Right renal pelvis (tissue), 4 donors: ENCODE measurements at places on chromosomes 3 and 15.

GRCh38 chr15:60128000-60128376 lies 123.9 kb downstream of the FOXB1 start:
- DNase-seq, result no peak

- no peak for DNase-seq
Observed at GRCh38 chr15:59413577-59413976, 24.4 kb upstream of the FAM81A start.

- DNase-seq, result no peak
Observed at GRCh38 chr3:168696051-168696450, 600.3 kb upstream of the GOLIM4 start.

- DNase-seq, result no peak
Observed at GRCh38 chr3:52555056-52555455, 18.7 kb downstream of the UQCC5 start.

- no peak for DNase-seq
Observed at GRCh38 chr3:49471856-49472495, 1.9 kb downstream of the DAG1 start.

- no peak for DNase-seq
Observed at GRCh38 chr3:36482256-36482655, 102.0 kb downstream of the STAC start.

GRCh38 chr15:86526938-86527690 lies 447.4 kb downstream of the AGBL1 start:
- no peak for DNase-seq

DNA sequence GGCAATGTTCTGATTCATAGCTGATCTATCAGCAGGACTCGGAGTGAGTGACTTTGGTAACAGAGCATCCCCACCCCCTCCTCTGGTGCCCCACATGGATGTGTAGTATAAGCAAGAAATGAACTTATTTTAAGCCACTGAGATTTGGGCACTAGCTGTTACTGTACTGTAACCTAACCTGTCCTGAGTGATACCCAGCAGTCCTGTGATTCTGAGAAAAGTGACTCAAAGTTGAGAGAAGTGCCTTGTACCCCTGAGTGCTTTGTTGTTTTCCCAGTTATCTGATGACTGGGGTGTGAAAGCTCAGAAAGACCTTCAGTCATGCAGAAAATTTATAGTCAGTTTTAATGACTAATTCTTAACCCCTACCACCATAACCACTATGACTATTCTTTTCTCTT lies 439.9 kb upstream of the RBMS3 start:
- no peak for DNase-seq

DNA sequence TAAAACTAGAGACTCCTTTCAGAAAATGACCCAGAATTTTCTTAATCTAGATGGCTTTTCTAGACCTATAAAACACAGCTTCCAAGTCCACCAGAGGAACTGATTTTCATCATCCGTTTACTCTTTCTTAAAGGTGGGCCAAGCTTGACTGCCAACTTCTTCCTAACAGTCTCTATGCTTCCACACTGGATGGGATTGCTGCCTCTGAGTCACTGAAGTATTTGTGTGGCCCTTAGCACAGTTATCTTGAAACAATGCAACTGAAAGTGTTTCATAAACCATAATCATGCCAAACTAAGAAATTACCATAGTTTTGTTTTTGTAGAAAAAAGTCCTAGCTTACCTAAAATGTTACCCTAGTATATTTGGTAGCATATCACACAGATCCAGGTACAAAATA lies 985.7 kb downstream of the TUSC7 start:
- no peak for DNase-seq

DNA sequence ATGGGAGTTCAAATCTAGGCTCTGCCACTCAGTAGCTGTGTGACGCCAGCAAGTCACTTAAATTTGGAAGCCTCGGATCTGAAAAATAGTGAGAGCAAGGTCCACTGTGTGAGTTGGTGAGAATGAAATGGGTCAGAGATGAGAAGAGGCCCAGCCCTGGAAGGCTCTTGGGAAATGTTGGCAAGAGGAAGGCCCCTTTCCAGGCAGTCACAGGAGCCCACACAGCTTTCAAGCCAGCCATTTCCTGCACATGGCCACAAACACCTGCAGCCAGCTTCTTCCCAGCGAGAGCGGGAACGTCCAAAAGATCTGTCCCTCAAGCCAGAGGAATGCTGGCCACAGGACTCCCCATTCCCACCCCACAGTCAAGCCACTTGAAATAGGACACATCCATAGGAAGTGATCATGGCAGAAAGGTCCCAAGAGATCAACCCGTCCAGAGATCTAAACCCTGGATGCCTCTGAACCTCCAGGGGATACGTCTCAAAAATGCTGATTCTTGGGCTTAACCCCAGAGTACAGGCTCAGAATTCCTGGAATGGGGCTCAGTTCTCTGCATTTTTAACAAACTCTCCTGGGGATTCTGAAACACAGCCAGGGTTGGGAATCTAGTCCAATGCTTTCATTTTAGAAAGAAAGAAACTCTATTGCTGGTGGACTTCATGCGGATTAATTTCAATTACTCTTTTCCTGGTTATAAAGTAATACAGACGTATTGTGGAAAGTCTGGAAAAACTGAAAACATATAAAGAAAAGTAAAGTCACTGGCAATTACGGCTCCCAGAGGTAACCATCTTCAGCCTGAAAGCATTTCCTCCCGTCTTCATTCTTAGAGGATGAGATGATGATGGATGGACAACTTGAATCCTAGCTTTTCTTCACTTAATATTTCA lies 35.9 kb downstream of the NTRK3 start:
- no peak for DNase-seq

DNA sequence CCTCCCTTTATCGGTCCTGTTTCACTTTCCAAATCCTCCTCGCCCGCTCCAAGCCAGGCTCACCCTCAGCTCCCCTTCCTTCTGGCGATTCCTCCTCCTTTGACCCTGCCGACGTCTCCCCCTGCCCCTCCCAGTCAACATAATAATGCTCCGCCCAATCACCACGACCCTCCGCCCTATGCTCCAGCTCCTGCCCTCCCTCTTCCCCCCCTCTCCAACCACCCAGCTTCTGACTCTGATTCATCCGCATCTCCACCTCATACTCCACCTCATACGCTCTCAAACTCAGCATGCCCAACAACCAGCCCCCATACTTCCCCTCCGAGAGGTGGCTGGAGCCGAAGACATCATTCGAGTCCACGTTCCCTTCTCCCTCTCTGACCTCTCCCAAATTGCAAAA lies 7.1 kb upstream of the AADAC start:
- no peak for DNase-seq

- DNase-seq, result no peak
Observed at GRCh38 chr3:10857235-10857634, 41.2 kb downstream of the SLC6A11 start.

DNA sequence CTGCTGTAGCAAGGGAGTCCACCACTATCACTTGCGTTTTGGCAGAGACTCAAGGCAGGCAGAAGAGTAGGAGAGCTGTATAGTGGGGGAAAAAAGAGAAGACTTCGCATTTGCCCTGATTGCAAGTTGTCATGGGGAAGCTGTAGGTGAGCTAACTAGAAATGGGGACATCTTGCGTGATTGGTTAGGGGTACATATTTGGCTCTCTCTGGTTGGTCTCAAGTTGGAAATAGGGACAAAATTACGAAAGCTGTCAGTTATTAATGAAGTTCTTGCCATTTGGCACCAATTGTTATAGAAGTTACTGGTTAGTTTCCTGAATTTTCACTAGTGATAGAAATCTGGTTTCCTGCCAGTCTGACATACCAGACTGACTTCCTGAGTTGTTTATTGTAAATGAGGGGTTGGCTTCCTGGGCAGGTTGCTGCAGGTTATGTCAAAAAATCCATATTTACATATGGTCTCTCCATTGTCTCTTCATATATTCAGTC lies 8.2 kb upstream of the SENP7 start:
- DNase-seq, result no peak

DNA sequence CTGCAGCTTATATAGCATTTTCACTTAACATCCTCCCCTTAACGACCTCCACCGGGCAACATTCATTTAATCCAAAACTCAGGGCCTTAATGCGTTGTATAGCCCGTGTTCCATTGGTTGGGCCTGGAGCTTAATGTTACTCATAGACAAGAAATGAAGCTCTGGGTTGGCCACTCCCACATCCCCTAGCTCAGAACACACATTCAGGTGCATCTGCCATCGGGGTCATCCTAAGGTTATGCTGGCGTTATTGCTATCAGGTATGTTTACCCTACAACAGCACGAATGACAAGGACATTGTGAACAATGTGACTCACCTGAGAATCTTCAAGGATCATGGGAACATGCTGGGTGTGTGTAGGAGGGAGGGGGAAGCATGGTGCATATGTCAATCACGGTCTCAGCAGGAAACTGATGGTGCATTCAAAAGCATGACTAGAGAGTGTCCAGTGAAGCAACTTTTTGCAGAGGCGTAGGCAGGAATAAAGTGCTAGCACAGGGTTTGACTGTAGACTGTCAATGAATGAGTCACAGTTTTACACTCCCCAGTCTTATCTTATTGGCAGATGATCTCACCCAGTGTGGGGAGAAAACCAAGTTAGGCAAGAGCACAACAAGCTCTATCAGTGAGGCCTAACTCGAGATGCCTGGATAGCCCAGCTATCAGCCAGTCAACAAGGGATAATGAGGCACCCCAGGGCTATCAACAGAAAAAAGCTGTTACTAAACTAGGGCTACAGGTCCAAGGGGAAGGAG lies 402.1 kb upstream of the MCTP2 start:
- DNase-seq, result no peak

DNA sequence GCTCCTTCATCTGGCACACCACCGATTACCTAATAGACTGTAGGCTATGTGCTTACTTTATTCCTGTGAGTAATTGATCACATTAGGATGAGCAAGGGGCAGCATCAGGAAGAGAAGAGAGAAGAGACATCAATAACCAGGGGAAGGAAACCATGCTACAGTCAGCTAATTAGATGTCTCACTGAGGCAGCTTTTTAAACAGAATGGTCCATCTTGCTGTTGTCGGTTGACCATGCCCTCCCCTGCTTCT lies 278.4 kb downstream of the RPLP1 start:
- DNase-seq, result no peak

DNA sequence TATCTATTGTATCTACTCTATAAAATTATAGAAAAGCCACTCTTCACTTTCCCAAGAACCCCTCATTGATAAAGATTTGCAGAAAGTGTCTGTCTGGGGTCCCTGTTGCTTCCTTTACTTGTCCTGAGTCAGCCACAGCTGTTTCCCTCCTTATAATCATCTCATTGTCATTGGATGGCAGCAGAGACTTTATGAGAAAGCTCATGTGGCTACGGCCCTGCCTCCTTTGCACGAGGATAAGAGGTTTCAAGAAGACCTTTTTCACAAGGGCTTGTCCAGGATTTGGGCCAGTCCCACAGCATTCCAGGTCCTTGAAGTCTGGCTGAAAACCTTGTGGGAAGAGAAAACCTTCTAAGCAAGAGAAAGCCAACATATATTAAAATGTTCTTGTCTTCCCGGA lies 41.9 kb upstream of the THBS1 start:
- DNase-seq, result no peak

GRCh38 chr3:52265387-52265786 lies 13.1 kb downstream of the WDR82 start:
- DNase-seq, result no peak

DNA sequence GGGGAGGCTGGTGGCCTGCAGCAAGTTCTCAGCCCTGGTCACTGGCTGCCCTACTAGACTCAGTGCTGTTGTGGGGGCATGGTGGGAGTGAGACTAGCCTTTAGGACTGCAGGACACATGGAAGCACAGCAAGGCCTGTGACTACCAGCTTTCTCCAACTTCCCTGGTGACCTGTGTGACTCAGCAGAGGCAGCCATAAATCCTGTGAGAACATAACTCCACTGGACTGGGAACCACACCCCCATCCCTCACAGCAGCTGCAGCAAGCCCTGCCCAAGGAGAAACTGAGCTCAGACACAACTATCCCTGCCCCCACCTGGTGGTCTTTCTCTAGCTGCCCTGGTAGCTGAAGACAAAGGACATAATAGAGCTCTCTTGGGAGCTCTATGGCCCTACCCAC lies 111.3 kb downstream of the DCLK3 start:
- no peak for DNase-seq

DNA sequence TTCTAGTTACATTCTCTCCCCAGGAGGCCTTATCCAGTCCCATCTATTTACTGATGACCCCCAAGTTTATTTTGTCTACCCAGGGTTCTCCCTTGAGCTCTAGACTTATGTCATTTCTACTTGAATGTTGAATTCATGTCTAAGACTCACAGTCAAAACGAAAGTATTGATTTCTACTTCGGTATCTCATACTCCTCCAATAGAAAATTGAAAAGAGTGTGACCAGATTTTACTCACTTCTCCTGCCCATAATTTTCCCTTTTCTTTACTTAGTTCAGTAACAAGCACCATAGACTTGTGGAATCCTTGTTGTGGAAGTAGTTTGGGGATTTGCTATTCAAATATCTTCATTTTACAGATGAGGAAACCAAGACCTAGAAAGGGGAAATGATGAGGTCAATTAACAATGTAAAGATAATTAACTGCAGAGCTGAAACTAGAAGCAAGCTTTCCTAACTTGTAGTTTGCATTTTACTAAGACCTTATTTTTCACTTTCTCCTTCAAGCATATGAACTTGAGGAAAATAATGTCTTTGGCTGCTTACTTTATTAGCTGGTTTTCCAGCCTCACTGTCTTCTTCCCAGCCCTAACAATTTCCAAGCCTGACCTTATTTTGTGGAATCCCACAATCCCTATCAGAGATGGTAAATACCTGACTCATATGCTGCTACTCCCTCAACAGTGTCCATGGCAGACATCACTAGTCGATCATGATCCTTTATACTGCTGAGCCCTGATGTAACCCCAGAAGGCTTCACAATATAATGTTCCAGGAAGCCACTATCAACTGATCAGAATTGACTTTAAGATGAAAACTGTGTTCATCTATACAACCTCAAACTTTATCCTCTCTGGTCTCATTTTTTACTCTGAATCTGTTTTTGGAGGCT lies 123.9 kb upstream of the AGBL1 start:
- no peak for DNase-seq

DNA sequence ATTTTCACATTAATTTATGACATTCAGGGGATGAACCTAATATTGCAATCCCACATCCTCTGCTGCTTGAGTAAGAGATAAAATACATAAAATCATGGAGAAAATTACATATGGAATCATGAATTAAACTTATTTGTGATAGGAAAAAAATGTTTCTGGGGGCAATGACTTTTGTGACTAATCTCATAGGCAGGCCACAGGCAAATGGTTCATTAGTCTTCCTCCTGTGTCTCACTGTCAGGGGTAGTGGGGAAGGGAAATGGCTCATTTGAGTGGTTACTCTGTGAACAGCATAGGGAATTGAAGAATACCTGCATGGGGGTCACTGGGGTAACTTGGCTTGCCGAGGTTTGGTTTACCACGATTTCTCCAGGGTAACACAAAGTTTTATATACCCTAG lies 72.0 kb downstream of the TFG start:
- no peak for DNase-seq

DNA sequence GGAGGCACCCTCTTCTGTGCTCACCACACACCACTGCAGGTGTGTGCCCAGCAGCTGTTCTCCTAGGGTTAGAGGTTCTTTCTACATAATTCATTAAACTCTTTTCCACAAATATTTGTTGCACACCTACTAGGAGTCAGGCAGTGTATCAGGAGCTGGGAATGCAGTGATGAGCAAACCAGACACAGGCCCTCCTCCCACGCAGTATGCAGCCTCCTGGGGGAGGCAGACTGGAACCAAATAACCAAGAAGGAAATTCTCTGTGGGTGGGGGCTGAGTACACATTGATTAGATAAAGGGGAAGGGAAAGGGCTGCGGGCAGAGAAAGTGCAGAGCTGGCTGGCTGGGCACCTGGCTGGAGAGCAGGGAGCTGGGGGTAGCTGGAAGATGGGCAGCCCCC lies 18.5 kb upstream of the C3orf22 start:
- DNase-seq, result no peak
